ENCODE measurements at places on chromosomes 2 and 18.

GRCh38 chr2:15222856-15223255, 338.3 kb downstream of the NBAS start:
- no peak for DNase-seq

GRCh38 chr2:42917425-42917927, 125.1 kb upstream of the HAAO start:
- peak; percentile 82 for DNase-seq

- DNase-seq = no peak
Observed at GRCh38 chr2:131148426-131148825, 43.3 kb downstream of the PLEKHB2 start.

DNA sequence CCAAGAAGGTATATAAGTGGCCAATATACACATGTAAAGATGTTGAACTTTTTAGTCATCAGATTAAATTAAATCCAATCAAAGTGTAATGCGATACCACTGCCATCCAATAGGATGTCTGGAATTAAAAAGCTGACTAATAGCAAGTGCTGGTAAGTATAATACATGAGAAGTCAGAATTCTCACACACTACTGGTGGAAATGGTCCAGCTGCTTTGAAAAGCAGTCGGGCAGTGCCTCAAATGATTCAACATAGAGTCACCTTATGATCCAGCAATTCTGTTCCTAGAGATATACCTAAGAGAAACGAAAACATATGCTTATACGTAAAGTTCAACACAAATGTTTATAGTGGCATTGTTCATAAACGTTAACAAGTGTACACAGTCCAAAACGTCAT, 124.1 kb upstream of the MYT1L start:
- no peak for DNase-seq

GRCh38 chr2:223050900-223051504, 988 bp upstream of the KCNE4 start:
- peak; percentile 60 for DNase-seq

DNA sequence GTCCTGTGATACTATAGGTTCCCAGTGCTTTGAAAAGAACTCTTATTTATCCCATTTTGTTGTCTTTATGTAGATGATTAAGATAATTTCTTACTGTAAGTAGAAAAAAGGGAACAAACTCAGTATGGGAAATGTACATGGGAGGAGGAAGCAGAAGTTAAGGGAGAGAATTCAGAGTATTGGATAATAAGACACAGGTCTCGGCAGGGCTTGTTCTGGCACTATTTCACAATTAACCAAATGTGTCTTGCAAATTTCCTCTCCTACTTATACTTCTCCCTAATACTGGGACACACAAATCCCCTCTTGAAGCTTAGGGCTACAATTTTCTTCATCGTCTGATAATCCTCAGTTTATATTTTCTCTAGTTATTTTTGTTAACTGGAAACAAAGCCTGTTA, 744.0 kb downstream of the ADCYAP1 start:
- DNase-seq = no peak

Data from GM04504 (cell line).